ENCODE measurements at places on chromosomes 5 and 9.

- H3K36me3 ChIP-seq: no peaks in the 10 kb centered on the region
- DNase-seq: no peak
- H3K27me3 ChIP-seq: no peaks in the 10 kb centered on the region
- H3K4me3 ChIP-seq: no peak overlapping the region
- H3K27ac ChIP-seq: no peak overlapping the region
- no peaks in the 10 kb centered on the region for H3K4me1 ChIP-seq
Measured at GRCh38 chr5:167451076-167451475, 840.4 kb upstream of the WWC1 start.

GRCh38 chr5:56873056-56873455 is 36.3 kb upstream of the SETD9 start:
- DNase-seq: no peak
- H3K27me3 ChIP-seq: no peaks in the 10 kb centered on the region
- no peaks in the 10 kb centered on the region for H3K4me1 ChIP-seq
- no peaks in the 10 kb centered on the region for H3K36me3 ChIP-seq
- no peak overlapping the region for H3K27ac ChIP-seq

GRCh38 chr9:80175286-80176150 is 603.8 kb downstream of the TLE4 start:
- H3K4me1 ChIP-seq: no peaks in the 10 kb centered on the region
- H3K27ac ChIP-seq: no peak overlapping the region
- H3K27me3 ChIP-seq: no peaks in the 10 kb centered on the region
- H3K36me3 ChIP-seq: no peaks in the 10 kb centered on the region

GRCh38 chr9:131839281-131840084 is 99.6 kb upstream of the RAPGEF1 start:
- no peak overlapping the region for H3K27ac ChIP-seq
- H3K27me3 ChIP-seq: no peaks in the 10 kb centered on the region
- DNase-seq: peak; percentile 21

DNA sequence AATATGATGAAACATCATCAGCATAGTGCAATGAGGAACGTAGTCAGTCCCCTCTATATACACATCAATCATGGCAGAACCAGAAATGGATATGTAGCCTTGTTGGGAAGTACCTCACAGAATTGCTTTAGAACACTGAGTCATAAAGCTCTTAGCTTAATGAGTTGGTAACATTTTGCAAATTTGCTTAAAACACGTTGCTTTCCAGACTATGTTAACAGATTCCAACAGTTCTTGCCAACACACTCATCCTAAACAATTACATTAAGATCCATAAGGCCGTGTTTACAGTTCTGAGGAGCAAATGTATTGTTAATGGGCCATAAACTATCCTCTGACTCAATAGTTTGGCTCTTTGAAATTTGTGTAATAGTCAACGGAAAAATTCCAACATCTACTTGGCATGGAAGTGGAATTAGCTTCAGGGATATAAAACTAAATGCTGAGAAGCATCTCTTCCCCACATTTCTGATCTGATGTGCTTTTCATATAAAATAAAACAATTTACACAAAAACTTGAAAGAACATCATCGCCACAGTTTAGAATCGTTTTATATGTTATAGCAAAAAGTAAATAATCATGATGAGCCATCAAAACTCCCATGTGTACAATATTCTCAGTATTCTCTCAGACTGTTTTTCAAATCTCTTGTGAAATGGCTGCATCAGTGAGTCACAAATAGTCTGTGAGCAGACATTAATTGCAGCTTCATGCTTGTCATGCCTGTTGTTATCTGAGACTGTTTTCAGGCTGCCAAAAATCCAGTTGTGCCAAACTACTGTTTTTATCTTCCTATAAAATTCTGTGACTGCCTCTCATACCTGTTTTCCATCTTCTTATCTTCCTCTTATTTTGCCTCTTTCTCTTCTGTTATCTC is 291.9 kb downstream of the COX7C start:
- no peaks in the 10 kb centered on the region for H3K4me1 ChIP-seq
- no peak overlapping the region for H3K27ac ChIP-seq
- DNase-seq: no peak
- H3K4me3 ChIP-seq: no peak overlapping the region
- no peaks in the 10 kb centered on the region for H3K36me3 ChIP-seq
- no peaks in the 10 kb centered on the region for H3K27me3 ChIP-seq

DNA sequence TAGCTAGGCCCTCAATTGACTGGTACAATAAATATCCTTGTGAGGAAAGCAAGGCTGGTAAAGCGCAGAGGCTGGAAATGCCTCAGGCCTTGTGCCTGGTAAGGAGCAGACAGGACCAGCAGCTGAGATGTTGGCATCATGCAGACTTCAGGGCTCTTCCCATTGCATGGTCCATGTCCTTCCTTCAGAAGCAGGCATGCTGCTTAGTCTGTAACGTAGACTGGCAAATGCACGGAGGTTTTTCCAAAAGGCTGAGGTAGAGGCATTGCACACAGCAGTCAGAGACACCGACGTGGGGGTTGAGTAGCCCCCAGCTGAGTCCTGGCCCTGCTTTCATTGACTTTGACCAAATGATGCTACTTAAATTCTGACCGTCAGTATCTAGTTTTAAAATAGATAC is 87.1 kb downstream of the ADRB2 start:
- no peaks in the 10 kb centered on the region for H3K27me3 ChIP-seq
- peaks cover 41% of the 10 kb centered on the region for H3K4me1 ChIP-seq
- H3K36me3 ChIP-seq: no peaks in the 10 kb centered on the region
- no peak overlapping the region for H3K4me3 ChIP-seq

GRCh38 chr9:5799314-5799713 is 33.6 kb downstream of the ERMP1 start:
- peaks cover 35% of the 10 kb centered on the region for H3K36me3 ChIP-seq
- DNase-seq: peak; percentile 13
- no peak overlapping the region for H3K27ac ChIP-seq
- no peak overlapping the region for H3K4me3 ChIP-seq

DNA sequence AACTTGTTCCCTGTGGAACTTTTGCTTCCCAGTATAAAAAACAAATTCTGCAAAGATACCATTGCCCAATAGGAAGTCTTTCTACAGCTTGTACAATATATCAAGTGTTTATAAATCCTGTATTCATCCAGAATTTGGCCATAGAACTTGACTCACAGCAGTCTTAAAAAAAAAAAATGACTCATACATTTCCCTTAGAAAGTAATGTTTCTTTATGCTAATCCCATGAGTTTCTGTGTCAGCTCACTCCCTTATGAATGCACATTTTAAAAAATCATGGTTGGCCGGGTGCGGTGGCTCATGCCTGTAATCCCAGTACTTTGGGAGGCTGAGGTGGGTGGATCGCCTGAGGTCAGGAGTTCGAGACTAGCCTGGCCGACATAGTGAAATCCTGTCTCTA is 89.3 kb upstream of the DMRT1 start:
- no peak for DNase-seq
- H3K4me1 ChIP-seq: peaks cover 16% of the 10 kb centered on the region
- H3K27me3 ChIP-seq: no peaks in the 10 kb centered on the region
- H3K27ac ChIP-seq: peak overlapping the region; percentile 61
- peaks cover 20% of the 10 kb centered on the region for H3K36me3 ChIP-seq

- peaks cover 20% of the 10 kb centered on the region for H3K4me1 ChIP-seq
- no peak for DNase-seq
- H3K36me3 ChIP-seq: no peaks in the 10 kb centered on the region
- no peaks in the 10 kb centered on the region for H3K27me3 ChIP-seq
- no peak overlapping the region for H3K4me3 ChIP-seq
Measured at GRCh38 chr9:126459546-126459945, 132.9 kb downstream of the MVB12B start.

GRCh38 chr9:121601194-121601593 is 50.2 kb upstream of the DAB2IP start:
- peaks cover 40% of the 10 kb centered on the region for H3K27me3 ChIP-seq
- peaks cover 39% of the 10 kb centered on the region for H3K4me1 ChIP-seq
- DNase-seq: no peak
- H3K27ac ChIP-seq: no peak overlapping the region

- no peaks in the 10 kb centered on the region for H3K4me1 ChIP-seq
- no peak overlapping the region for H3K4me3 ChIP-seq
- H3K27me3 ChIP-seq: no peaks in the 10 kb centered on the region
- no peak for DNase-seq
Measured at GRCh38 chr5:149654231-149654630, 72.9 kb downstream of the ARHGEF37 start.

GRCh38 chr9:88372103-88372654 is 16.1 kb upstream of the SPIN1 start:
- DNase-seq: no peak
- no peak overlapping the region for H3K27ac ChIP-seq
- H3K4me3 ChIP-seq: no peak overlapping the region
- H3K36me3 ChIP-seq: no peaks in the 10 kb centered on the region
- no peaks in the 10 kb centered on the region for H3K4me1 ChIP-seq

DNA sequence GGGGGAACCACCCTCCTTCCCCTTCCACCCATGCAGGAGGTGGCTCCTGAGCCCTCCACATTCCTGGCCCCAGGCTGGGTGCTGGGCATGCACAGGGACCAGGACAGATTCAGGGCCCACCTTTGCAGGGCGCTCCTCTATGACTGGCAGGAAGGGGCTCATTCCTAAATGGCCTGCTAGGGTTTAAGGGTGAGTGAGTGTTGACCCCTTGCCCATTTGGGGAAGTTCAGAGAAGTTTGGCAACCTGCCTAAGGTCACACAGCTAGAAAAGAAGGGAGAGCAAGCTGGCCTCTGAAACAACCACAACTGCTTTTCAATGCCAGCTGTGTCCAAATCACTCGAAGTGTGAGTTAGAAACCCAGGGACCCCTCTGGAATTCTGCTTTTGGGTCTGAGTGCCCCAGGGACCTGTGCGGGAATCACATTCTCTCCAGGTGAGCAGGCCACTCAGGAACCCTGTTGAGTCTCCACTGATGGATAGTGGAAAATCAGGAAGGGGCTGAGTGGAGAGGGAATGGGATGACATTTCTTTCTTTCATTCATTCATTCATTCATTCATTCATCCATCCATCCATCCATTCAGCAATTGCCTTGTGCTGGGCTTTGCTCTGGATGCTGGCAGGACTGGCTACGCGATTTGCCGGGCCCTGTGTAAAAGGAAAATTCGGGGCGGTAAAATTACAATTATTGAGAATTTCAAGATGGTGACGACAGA is 191.9 kb downstream of the C9orf50 start:
- H3K27me3 ChIP-seq: no peaks in the 10 kb centered on the region
- no peaks in the 10 kb centered on the region for H3K4me1 ChIP-seq
- H3K27ac ChIP-seq: no peak overlapping the region
- no peak overlapping the region for H3K4me3 ChIP-seq
- no peak for DNase-seq

- H3K4me3 ChIP-seq: no peak overlapping the region
- no peak for DNase-seq
- H3K36me3 ChIP-seq: peaks cover 53% of the 10 kb centered on the region
- peaks cover 12% of the 10 kb centered on the region for H3K4me1 ChIP-seq
- H3K27me3 ChIP-seq: no peaks in the 10 kb centered on the region
- H3K27ac ChIP-seq: no peak overlapping the region
Measured at GRCh38 chr9:136860933-136861873, 4.9 kb downstream of the EDF1 start.
